ENCODE measurements at places on chromosomes 6 and 20. TPM values are rescaled to one million over a fixed set of nuclear protein-coding genes. Genes with fewer than 3 reads are reported as not detected.

The DAAM2 gene
- not detected for polyA plus RNA-seq

The PI3 gene
- polyA plus RNA-seq, result not detected

The CLIC5 gene
- 0.42 TPM for polyA plus RNA-seq

The MATN4 gene
- polyA plus RNA-seq, result not detected

The HLA-DQA1 gene
- polyA plus RNA-seq, result 11.0 TPM

The CD24 gene
- not detected for polyA plus RNA-seq

The SPACA1 gene
- polyA plus RNA-seq, result not detected

The SCGN gene
- polyA plus RNA-seq, result not detected

The OR2J3 gene
- not detected for polyA plus RNA-seq

The HCRTR2 gene
- not detected for polyA plus RNA-seq

The LGSN gene
- not detected for polyA plus RNA-seq

The HM13 gene
- polyA plus RNA-seq, result 115 TPM

DNA sequence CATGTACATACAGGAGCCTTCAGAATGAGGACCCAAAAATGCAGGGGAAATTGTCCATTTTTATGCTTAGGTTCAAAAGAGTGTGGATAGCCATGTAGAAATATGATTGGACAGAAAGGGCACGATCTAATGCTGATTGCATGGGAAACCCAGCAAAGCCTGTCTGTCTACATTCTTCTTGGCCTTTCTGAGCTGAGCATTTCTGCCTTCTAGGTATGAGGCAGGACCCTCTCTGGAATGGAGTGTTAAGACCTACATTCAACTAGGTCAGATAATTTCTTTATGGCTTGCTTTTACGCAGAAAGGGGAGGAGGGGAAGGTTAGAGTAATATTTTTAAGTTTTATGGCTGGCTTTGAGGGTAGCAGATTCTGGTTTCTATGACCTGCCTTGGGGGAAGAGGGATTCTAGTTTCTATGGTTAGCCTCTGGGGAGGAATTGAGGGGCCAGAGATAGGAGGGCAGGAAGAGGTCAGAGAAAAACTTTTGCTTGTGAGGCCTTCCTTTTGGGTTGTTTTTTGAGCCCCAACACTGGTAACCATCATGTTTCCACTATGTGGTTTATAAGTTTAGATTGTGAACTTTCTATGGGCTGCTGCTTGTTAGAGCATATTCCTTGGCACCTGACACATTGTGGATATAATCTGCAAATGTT is 63.5 kb downstream of the LYRM2 start:
- DNase-seq, result no peak

GRCh38 chr6:15524861-15525401 is 137.9 kb downstream of the DTNBP1 start:
- DNase-seq, result no peak

DNA sequence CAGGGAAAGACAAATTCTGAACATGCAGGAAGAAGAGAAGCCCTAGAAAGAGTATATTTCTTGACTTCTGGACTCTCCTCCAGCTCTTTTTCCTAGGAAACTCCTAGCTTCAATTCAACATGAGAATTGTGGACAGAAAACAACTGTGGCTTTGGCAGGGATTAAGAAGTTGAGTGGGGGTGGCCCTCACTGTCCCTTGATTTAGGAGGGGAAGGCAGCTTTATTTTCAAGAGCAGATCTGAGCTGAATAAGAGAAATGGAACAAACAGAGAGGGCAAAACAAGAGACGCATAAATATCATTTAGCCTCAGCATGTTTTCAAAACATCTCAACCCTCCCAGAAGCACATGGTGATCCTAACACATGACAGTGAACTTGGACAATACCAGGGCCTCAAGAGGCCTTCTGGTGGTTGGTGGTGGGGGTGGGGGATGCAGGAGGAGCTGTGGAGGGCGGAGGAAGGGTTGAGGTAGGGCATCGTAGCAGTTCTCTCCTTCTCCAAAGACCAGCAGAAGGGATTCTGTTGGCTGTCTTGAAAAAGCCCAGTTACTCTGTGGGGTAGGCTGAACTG is 21.1 kb upstream of the TAGAP start:
- DNase-seq, result no peak

GRCh38 chr20:25549843-25550477 is 35.4 kb downstream of the NINL start:
- DNase-seq, result no peak

DNA sequence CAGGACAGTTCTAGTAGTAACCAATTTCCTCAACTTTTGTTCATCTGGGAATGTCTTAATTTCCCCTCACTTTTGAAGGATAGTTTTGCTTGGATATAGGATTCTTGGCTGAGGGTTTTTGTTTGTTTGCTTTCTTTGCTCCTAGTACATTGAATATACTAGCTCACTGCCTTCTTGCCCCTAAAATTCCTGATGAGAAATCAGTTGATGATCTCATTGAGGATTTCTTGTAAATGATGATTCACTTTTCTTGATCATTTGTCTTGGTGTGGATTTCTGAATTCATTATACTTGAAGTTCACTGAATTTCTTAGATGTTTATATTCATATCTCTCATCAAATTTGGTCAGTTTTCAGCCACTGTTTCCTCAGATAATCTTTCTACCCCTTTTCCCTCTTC is 49.1 kb upstream of the PRDM1 start:
- DNase-seq, result no peak

DNA sequence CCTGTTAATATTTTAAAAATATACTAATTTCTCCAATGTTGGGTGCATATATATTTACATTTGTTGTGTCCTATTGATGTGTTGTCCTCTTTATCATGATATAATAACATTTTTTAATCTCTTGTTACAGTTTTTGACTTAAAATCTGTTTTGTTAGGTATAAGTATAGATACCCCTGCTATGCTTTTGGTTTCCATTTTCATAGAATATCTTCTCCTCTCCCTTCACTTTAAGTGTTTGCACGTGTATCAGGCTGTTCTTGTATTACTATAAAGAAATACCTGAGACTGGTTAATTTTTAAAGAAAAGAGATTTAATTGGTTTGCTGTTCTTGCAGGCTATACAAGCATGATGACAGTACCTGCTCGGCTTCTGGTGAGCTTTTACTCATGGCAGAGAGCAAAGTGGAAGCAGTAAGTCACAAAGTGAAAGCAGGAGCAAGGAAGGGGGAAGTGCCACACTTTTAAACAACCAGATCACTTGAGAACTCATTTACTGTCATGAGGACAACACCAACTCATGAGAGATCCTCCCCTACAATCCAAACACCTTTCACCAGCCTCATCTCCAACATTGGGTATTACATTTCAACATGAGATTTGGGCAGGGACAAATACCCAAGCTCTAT is 340.5 kb upstream of the SYNCRIP start:
- no peak for DNase-seq

DNA sequence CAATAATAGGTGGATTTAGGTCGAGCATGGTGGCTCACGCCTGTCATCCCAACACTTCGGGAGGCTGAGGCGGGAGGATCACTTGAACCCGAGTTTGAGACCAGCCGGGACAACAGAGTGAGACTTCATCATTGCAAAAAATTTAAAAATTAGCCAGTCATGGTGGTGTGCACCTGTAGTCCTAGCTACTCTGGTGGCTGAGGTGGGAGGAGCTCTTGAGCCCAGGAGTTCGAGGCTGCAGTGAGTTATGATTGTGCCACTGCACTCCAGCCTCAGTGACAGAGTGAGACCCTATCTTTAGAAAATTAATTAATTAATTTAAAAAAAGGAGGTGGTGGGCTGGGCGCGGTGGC is 13.4 kb upstream of the C20orf203 start:
- DNase-seq, result no peak

DNA sequence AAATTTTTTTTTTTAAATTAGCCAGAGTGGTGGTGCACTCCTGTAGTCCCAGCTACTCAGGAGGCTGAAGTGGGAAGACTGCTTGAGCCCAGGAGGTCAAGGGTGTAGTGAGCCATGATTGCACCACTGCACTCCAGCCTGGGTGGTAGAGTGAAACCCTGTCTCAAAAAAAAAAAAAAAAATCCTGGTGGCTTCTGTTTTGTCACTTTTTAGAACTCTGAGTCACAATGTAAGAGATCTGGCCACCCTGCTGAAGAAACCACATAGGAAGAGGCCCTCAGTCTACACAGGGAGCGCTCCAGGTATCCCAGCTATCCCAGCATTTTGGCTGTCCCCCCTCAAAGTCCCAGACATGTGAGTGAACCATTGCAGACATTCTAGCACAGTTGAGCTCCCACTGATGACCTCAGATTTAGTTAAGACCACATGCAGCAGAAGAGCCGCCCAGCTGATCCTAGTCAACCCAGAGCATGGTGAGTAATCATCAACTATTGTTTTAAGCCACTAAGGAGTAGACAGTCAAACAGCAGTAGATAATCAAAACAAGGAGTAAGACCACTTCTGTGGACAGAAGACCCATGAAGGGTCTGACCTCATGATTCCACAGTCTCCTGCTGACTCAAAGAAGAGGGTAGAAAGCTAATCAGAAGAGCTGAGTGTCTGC is 12.7 kb upstream of the ARFGEF2 start:
- DNase-seq, result no peak

GRCh38 chr20:48606841-48607543 is 220.8 kb downstream of the PREX1 start:
- peak; percentile 16 for DNase-seq

DNA sequence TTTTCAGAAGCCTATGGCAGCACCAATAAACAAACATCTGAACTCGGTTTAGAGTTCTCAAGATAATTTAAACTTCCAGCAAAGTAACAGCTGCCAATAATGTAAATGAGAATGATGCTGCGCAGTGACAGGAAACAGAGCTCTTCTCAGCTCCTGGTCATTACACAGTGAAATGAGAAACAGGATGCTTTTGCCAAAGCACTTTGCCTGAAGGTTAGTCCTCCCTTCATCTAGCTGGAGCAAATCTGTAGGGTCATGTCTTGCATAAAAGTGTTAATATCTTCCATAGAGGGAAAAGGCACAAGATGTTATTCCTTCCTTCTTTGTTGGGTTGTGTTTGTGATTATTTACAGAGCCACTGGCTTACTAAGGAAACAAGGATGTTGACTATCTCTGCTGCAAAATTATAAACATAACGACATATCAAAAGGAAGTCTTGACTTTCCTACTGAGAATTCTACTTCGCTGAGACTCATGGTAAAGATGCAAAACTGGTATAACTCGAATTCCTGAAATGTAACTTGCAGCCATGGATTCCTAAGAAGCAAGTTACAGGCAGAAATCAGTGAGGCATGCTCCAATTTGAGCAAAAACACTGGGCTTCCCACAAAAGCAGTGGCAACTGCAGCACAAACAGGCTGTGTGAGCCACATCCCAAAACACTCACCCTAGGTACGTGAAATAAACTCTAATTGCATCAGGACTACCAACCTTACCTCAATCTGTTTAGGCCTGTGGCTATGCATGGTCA is 102.5 kb upstream of the BEND6 start:
- DNase-seq, result no peak

GRCh38 chr20:11454966-11455799 is 462.5 kb upstream of the BTBD3 start:
- DNase-seq, result no peak

- DNase-seq, result no peak
These were observed 95.5 kb downstream of the SNAP91 start for GRCh38 chr6:83613378-83613777.

DNA sequence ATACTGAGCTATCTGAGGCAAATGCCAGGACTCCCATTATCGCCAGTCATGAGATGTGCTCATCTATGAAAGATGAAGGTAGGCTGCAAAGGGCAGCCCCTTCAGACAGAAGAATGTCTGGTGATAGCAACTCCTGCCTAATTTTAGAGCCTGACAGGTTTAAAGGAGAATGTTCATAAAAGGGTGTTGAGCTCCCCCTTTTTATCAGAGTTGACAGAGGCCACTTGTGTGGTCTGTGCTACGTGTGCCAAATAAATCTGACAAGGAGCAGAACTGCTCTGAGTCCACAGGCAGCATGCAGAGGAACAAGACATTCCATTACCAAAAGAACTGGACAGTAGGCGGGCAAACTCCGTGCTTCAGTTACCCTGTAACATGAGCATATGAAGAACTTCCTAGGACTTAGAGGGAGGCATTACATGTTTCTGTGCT is 101.8 kb downstream of the PREP start:
- DNase-seq, result no peak

GRCh38 chr6:25292384-25292783 is 13.2 kb downstream of the CARMIL1 start:
- DNase-seq, result no peak

DNA sequence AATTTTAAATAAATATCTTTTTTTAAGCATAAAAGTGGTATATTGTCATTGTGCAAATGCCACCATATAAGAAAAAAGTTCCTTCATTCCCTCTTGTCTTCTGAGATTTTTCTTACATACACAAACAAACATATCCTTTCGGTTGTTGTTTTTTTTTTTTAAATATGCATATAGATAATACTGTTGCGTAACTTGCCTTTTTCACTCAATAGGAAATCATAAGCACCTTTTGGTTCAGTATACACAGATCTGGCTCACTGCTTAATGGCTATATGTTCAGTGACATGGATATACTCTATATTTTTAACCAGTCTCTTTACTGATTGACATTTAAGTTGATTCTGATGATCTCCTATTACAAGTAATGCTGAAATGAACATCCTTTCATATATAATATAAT is 40.1 kb downstream of the AKAP12 start:
- no peak for DNase-seq

DNA sequence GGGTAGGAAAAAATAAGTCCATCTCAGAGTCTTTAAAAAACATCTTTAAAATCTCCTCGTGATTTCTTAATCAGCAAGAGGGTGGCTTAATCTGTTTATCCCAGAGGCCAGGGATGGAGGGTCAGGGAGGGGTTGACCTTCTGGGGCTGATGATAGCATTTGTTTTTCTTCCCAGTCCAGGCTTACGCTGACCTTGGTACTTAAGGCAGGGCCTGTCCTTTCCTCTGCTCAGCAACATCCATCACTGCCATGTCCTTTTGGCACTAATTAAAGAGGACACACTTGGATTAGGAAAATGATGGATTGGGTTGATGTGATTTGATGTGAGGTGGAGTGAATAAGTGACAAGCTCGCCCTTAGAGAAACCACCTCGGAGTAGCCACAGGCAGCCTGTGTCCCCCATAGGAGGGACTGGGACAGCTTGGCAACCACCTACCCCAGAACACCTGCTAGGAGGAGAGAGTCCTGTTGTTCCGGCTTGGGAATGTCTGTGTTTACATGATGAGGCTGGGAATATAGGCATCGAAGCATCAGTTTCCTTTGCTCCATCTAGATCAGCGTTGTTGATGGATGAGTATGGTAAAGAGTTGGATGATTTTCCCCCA is 44.2 kb downstream of the PHACTR3 start:
- no peak for DNase-seq

All from naive thymus-derived CD8-positive, alpha-beta T cell (primary cell).